Thyroid gland (tissue), 4 donors: ENCODE measurements at places on chromosomes 6 and 20.

DNA sequence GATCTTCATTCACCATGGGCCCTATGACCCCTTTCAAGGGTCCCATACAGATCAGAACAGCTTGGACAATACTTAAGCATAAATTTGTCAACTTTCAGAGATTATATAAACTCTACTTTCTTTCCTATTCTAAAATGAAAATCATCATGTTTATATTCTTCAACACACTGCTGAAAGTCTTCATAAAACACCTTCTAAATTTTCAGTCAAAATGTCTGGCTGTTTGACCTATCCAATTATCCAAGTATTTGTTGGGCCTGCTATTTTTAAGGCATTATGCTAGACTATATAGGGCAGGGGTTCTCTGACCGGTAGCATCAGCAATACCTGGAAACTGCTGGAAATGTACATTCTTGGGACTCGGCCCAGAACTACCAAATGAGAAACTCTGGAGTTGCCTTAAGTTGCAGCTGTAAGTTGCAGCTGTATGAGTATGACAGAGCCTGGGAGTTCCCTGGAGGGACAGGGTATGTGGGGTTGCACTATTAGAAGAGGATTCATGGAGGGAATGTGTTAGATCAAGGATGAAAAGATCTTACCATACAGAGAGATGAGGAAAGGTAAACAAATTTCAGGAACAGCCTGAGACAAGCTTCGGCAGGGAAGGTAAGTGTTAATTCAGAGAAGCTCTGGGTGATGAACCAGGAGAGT, 293.0 kb downstream of the ADGB start:
- DNase-seq: no peak

DNA sequence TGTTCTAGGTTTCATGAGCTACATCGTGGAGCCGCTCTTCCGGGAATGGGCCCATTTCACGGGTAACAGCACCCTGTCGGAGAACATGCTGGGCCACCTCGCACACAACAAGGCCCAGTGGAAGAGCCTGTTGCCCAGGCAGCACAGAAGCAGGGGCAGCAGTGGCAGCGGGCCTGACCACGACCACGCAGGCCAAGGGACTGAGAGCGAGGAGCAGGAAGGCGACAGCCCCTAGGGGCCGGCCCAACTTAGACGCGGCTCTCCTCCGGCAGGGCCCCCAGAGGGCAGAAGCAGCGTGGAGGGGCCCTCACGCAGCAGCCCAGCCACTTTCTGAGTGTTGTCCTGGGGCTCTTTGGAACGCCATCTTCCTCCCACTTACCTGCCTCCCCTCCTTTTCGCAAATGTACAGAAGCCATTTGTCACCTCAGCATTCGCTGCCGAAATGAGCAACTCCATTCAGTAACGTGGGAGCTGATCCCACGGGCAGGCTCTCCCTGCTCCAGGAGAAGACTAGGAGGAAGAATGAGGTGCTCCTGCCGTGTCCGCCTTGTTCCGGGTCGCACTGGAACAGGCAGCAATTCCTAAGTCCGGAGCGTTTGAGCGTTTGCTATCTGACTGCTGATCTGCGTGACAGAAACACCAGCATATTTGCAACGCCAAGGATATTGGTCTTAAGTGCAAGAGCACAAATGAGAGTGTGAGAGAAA, 58.4 kb downstream of the MTFR2 start:
- no peak for DNase-seq

- DNase-seq: no peak
Measured at GRCh38 chr20:46267108-46268105, 40.9 kb downstream of the CDH22 start.

- no peak for DNase-seq
Measured at GRCh38 chr20:34420146-34420545, 57.1 kb downstream of the ITCH start.

- DNase-seq: no peak
Measured at GRCh38 chr20:1800777-1801176, 94.4 kb upstream of the SIRPA start.

DNA sequence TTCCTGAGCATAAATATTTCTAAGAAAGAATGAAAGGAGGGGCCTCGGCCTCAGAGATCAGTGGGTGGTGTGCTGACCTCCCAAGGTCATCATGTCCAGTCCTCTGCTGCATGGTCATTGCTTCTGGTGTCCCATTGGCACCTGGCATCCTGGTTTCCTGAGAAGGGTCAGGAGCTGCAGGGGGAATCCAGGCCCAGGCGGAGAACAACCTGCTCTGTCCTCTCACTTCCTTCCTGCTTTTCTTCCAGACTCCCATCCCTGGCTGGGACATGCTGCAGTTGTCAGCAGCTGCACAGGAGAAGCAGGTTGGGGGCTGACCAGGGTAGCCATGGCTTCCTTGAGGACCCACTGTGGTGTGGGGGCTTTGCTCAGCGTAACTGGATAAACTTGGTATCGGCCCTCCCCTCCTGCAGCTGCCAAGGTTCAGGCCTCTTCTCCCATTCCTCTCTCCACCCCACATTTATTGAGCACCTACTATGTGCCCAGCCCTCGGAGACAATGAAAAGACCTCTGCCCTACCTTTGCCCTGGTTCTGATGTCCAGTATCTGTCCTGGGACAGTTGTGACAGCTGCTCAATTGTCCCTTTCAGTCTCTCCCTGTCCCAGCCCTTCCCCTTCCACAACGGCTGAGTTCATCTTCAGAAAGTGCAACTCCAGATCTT, 155.2 kb downstream of the CEBPB start:
- no peak for DNase-seq

DNA sequence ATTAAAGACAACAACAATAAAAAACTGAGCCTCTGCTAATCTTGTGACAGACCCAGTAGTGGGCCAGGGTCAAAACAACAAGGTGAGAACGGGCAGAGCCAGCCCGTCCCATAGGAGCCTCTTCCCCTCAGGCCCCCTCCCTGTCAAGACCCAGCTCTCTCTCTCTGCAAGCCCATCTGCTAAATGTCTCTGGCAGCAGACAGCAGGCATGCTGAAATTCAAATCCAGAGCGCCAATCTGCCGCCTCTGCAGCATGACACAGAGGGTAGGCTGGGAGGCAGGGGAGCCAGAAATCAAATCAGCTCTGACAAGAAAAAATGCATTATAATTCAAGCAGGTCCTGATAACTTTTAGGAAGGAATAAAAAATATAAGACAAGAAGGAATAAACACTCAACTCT, 26.3 kb downstream of the METTL24 start:
- DNase-seq: no peak

DNA sequence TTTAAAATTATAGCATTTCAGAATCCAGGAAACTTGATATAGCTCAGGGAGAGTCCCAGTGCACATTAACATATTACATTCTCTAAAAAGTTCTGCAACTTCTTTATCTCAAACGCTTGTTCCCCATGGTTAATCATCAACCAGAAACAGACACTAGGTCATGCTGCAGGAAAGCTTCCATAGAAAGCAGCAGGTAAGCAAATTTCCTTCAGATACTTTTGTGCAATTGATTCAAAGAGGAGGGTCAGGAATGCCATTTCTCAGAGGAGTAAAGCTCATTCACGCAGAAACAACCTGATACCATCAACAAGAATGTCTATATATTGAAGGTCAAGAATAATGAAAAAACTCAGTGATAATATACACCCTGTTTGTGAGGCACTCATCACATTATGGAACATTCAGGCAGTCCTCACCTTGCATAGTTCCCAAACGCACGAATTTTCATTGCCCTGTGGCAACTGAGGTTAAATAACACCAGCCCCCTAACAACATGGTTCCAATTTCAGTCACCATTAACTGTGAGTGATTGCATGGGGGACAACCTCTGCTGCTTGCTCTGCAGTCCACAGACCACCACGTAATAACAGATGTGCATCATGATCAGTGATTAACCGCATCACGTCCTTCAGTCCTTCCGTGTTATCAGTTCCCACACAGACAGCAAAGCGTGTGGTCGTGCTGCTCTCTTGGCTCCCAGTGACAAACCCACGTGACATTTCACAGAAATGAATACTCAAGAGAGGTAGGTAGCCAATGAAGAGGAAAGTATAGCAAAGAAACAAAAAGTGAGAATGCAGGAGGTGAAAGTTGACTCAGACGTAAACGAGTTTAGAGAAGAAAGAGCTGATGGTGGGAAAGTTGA, 95.7 kb downstream of the LY86 start:
- DNase-seq: no peak
